Stimulated activated CD8-positive, alpha-beta memory T cell treated with anti-CD3 and anti-CD28 coated beads, Interleukin-15, amount 100 ng/mL, for 48 hours (primary cell): ENCODE measurements at places on chromosomes 6 and 20.

DNA sequence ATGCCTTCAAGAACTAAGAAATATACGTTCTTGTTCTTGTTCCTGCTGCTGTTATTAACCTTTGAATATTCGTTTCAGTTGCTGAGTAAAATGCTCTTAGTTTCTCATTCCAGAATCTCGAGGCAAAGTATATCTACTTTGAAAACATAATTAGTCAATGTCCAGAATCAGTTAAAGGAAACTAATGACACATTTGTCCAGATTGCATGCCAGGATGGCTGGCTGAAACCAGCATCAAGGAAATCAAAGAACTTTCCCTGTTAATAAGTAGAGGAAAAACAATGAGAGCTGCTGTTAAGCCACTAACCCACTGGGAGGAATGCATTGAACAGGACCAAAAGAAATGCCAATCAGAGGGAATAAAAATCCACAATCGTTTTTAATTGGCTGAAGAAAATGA, 196.9 kb downstream of the ALDH8A1 start:
- no peak for DNase-seq

DNA sequence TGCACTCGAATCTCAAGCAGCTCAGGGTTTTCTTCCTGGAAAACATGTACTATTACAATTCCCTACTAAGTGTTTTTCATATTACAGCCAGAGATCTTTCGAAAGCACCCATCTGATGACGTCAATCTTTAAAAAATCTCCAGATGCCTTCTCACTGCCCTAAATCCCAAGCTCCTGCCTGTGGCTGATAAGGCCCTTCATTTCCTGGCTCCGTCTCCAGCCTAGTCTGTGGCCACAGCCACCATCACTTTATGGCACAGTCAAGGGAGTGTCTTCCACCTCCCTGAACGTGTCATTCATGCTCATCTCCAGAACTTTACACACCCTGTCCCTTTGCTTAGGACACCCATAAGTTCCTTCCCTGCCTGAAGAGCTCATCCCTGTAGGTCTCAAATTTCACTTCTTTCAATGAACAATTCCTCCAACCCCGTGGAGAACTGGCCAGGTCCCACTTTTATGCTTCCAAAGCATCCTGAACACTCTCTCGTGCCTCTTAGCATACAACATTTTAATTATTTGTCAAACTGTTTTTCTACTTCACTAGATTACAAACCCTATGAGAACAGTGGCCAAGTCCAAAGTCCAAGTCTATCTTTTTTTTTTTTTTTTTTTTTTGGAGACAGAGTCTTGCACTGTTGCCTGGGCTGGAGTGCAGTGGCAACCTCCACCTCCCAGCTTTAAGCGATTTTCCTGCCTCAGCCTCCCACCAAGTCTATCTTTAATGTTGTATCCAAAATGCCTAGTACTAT, 106.1 kb upstream of the AGPAT4 start:
- no peak for DNase-seq

DNA sequence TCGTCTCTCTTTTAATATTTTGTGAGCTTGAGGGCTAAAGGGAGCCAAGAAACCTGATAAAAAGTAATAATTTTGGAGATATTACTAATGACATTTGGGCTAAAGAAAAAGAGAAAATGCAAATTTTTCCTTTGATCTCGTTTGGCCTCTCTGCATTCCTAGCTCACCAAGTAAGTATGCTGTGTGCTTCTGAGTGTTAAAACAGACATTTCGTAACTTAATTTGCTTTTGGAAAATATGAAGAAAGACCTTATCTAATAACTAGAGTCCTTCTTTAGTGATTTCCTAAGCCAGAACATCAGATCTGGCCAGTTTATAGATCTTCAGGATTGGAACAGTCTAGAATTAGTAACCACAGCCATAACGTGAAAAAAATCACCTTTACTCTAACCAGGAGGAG, 872.9 kb upstream of the SLC35B3 start:
- DNase-seq, result no peak

DNA sequence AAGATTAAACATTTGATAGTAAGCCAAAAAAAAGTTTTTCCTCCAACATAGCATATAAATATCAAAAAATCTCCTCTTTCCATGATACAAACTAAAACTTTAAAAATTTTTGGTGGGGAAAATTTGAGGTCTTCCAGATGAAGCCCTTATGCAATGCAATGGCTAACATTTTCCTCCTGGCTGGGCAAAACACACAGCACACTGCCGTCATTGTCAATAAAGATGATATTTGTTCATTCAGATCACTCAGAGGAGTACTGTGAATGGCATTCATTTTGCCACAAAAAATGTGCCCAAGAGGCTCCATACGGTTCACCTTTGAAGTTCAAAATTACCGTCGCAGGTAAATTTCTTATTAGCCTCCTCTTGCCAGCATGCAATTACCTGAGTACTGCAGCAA, 33.9 kb upstream of the FBXO9 start:
- no peak for DNase-seq

- no peak for DNase-seq
These were observed 498.2 kb upstream of the CITED2 start for GRCh38 chr6:139872665-139873064.

DNA sequence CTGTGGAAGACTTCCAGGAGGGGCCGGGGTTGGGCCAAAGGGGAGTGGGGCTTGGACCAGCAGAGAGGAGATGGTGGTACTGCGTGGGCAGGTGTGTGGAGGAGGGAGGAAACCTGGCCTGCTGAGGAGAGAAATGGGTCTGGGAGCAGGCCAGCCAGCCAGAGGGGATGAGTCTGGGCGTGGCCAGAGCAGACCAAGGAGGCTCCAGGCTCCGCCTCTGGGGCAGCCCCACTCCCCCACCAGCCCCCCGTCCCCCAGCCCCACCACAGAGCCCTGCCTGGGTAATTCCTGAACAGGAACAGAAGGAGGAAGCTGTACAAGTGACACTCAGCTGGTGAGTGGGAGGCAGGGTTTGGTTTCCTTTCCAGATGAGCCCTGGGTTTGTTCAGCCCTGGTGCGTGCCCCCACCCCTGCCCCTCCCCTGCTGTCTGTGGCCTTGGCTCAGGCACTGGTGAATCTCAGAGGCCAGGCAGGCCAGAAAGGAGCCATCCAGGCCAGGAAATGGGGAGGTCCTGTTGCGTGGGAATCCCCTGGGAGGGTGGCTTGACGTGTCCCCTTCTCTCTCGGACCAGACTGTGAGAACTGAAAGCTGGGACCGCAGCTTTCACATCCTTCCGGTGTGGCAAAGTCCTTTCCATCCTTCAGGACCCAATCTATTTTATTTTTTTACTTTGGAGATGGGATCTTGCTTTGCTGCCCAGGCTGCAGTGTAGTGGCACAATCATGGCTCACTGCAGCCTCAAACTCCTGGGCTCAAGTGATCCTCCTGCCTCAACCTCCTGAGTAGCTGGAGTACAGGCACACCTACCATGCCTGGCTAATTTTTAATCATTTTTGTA, 9.4 kb upstream of the SRC start:
- DNase-seq, result peak; percentile 57

DNA sequence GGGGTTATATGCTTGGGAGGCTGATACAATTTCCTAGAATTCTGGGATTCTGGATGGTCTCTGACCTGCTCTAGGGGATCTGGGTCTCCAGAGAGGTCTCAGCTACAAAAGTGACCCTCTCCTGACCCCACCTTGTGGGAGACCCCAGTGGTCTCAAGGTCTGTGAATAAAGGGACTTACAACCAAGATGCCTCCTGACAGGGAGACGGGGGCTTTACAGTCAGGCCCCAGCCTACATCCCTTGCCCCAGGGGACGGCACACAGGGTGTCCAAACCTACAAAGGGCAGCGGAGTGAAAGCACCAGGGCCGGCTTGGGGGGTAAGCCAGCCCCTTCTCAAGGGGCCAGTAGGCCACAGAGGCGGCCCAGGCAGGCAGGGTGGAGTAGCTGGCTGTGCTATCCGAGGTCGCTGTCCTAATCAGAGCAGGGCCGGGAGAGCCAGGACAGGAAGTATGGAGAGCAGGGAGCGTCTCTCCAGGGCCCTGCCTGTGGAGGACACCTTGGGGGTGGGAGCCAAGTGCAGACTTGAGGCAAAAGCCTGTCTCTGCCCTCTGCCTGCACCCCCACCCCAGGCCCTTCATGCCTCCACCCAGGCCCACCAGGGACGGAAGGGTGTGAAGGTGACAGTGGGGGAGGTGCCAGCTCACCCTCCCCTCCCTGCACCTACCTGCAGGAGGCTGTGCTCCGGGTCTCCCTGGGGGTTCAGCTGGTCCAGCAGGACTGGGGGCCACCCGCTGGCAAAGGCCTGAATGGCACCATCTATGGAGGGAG, 3.5 kb downstream of the GFRA4 start:
- no peak for DNase-seq
